ENCODE measurements at places on chromosomes 5 and 9.

DNA sequence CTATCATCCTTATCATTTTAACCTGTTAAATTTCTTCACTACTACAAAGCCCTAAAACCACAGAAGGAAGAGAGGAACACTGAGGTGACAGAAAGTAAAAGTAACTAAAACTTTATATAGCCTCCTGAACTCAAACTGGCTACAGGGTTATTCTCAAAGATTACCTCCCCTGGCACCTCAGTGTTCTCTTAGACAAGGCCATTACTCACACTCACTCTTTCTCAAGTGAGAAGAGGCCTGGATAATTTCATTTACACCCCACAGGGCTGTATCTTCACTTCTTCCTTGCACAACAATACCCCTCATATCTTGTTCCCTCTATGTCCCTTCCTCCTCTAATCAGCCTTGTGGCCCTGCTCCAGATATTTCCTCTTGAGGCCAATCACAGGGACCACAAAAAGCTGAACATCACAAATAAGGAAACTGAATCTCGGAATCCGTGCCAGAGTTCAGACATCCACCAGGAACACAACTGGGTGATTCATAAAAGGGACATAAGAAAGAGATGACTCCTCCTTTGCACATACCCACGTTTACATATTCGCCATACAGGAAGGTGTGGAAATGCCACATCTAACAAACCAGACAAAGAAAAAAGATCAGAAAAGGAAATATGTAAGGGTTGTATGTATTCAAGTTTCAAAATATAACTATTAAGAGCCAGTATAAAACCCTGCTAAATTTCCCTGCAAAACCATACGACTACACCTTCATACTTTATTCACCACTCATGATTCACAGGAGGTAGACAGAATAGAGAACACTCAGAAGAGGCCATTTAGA lies 1.7 kb upstream of the KLHL3 start:
- no peak for DNase-seq

GRCh38 chr9:90834828-90835595 lies 33.4 kb downstream of the SYK start:
- DNase-seq = no peak

DNA sequence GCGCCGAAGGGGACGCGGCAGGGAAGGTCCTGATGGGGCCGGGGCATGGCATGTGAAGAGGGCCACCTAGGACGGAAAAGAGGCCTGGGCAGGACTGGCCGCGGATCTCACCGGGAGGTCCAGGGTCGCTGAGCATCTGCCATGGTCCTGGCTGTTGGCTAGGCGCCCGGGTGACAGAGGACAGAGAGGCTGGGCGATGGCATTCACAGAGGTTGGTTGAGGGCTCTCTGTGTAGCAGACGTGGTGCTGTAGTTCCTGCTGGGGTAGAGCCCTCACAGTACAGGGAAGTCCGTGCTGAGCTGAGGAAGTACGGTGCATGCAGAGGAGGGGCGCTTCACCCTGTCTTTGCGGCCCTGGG lies 427 bp downstream of the PCYOX1L start:
- DNase-seq = peak; percentile 16

DNA sequence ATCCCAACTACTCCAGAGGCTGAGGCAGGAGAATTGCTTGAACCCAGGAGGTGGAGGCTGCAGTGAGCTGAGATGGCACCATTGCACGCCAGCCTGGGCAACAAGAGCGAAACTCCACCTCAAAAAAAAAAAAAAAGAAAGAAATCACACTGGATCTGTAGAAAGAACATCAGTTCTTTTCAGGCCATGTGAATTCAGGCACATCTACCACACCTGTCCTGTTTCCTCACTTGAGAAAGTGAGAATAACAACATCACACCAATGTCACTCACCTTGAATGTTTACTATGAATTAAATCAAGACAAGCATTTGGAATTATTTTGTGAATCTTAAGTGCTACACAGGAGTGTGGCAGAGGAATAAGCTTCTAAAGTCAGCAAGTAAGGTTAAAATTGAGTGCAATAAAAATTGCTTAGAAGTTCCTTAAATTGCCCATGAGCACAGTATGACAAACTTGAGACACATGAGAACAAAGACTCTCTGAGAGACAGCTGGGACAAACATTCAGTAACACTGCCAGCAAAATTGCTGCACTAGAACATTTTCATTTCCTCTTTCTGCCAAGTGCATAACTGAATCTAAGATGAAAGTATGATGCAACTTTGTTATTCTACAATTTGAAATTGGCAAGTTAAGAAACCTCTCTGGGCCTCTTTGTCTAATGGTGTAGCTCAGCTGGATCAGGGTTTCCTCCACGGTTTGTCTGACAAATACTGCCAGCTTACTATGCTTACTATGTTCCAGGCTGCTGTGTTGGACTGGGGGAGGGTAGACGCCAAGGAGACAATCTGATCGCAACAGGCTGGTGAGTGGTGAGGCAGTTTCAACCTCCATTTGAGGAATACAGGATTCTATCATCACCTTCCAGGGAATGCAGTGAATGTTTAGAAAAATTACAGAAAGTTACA lies 1.9 kb upstream of the RIC1 start:
- peak; percentile 26 for DNase-seq

GRCh38 chr9:27497883-27498417 lies 26.1 kb upstream of the IFNK start:
- DNase-seq = no peak

GRCh38 chr9:131609099-131609830 lies 63.9 kb downstream of the PRRT1B start:
- no peak for DNase-seq

DNA sequence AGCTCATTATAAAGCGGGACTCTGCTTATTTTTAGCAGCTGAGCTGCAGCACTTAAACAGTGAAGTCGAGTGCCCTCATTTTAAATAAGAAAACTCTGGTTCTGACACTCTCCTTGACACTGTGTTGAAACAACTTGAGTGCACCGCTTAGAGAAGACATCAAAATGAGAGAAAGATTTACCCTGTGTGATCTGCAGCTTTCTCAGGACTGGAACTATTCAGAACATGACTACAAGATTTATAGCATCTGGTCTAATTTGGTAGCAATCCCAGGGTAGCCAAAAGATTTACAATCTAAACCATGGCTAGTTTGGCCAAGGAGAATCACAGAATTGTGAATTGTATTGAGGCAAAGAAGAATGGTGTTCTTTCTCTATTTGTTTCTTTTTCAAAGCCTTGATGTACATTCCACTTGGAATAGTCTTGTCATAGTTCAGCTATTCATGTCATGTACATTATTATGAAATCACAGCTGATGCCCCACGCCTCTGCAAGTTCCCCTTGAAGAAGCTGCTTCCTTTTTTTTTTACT lies 38.7 kb downstream of the PLEKHG4B start:
- DNase-seq = no peak

GRCh38 chr9:127903557-127904475 lies 4.4 kb upstream of the ST6GALNAC6 start:
- peak; percentile 46 for DNase-seq

DNA sequence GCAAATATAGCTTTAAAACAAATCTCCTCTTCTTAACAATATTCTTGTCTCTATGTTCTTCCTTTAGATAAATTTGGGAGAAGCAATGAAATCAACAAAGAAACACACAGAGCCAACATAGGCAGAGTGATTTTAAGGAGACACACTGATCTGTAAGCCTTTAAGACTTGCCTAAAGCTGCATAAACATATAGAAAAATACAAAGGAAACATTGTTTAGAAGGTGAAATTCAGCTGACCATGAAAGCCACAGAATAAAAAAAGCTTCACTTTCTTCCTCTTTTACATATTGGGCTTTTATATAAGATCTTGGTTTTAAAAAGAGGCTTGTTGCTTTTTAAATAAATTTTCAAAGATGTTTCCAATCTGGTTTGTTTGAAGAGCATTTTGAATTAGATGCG lies 1277.5 kb downstream of the EFNA5 start:
- no peak for DNase-seq

DNA sequence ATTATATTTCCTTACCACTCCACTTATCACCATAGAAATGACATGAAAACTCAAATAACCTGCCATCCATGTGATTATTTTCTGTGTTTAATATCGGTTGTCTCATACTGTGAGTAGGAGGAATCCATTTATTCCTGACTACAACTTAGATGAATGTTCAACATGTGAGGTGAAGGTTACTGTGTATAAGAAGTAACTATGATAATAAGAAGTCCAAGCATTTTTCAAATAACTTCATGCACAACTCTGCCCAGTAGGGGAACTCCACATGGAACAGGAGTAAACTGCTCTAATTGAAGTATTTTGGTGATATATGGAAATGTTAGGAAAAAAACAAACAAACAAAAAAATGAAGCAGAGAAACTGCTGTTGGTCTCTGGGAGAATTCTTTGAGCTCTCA lies 447.5 kb upstream of the GRIN3A start:
- no peak for DNase-seq

DNA sequence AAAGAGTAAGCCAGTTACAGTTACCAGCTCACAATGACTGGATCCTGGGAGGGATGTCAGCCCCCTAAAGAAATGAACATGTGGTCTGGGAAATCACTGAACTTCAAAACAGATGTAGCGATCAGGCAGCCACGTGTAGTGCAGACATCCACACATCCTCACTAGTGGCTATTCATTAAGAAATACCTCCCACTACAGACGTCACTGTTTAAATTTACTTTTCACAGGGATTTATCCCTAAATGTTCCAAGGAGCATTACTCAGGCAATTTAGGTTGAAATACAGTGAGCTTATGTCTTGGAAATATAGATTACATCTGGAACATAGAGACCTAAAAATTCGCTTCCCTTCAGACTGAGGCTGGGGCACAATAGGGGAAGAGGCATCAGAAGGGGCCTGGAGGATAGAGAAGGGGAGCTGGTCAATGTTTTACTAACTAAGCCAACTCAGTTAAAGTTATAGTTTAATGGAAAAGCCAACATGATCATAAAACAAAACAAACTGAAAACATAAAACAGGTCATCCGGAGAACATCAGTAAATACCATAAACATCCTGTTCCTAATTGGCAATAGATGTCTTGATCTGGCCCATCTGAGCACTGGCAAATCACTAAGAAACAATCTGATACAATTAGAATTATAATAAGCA lies 92.3 kb downstream of the FANCC start:
- no peak for DNase-seq

- no peak for DNase-seq
Measured at GRCh38 chr9:130013326-130013725, 29.7 kb downstream of the FNBP1 start.

DNA sequence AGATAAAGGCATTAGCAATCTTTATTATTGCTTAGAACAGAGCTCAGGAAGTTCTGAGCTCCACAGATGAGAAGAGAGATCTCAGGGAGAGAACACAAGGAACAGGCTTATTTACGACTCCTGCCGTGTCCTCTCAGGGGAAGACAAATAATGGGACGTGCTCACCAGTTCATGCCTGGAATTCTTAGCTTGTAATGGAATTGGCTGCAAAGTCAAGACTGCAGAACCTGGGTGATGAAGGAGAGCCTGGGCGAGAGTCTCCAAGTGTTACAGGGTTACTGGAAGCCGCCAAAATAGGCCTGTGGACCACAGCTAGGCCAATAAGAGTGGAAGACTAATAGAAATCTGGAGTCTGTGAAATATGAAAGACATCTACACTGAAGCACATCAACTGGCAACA lies 174.5 kb upstream of the ADAMTSL1 start:
- no peak for DNase-seq

DNA sequence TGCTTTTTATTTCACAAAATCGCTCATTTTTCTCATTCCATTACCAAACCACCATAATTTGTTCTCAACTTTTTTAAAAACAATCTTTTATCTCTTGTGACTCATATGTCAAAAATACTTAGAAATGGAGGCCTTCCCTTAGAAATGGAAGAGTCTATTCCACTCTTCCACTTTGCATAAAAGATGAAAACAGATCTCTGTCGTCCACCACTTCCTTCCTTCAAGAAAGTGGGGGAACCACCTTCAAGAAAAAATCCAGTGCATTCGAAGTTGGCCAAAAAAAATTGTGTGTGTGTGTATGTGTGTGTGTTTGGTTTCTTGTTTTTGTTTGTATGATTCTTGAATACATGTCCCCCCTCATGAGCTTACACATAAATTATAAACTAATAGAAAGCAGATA lies 628.8 kb upstream of the DMAC1 start:
- no peak for DNase-seq

GRCh38 chr5:78569441-78569840 lies 79.1 kb downstream of the LHFPL2 start:
- no peak for DNase-seq

DNA sequence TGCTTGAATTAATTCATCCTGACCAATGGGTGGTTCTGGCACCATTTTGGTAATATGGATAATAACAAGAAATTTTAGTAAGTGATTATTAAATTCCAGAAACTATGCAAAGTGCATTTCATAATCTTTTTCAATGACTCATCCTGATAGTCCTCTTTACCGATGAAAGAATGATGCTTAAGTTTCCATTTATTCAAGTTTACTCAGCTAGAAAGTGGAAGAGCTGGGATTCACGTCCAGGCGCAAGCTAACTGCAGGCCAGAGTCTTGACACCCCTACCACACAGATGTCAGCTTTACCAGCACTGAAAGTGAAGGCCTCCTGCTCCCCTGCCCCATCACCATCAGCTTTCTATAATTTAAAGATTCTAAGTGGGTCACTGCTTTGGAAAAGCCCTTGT lies 493.5 kb upstream of the WWC1 start:
- DNase-seq = no peak

GRCh38 chr9:129206401-129206800 lies 28.3 kb upstream of the IER5L start:
- DNase-seq = no peak

- DNase-seq = no peak
Measured at GRCh38 chr5:89095341-89095740, 212.4 kb upstream of the MEF2C start.

DNA sequence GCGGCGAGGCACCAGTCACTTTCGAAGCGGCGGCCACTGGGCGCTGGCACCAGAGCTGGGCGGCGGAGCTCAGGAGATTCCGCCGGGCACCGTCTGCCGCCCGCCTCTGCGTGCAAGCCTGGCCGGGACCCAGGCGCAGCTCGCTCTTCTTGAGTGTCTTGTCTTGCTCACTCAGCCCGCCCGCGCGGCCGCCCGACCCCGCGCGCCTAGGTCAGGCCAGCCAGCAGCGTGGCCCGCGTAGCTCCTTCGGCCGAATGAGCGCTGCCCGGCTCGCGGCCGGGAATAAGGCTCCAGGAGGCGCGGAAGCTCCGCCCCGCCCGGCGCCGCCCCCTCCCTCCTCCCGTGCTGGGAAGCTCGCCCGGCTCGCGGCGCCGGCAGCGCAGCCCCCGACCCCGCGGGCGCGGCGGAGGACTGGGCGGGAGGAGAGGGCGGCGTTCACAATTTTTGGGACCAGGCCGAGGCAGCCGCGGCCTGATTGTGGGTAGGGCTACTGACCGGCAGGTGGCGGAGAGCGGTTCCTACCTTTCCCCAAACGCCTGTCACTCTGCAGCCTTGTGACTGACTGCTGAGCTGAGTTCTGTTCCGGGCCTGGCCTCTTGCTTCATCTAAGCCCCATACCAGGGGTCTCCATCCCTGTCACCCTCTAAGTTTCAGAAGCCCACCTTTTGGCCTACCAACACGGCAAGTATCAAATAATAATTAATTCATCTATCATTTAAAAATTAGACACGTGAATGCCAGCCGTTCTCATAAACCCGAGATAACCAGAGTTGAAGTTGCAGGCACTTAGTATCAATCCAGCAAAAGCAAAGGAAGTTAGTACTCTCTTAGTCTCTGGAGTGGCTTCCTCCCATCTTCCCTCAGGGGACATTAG lies at the start of gene HBEGF:
TSS of gene HBEGF (minus strand) at position 256 of the 874 bp plus-strand sequence. CDS start 275 bp downstream, outside the sequence.
- DNase-seq = peak; percentile 38

GRCh38 chr9:129908906-129909305 lies 73.6 kb downstream of the USP20 start:
- DNase-seq = no peak

GRCh38 chr5:172177176-172177575 lies 10.8 kb downstream of the STK10 start:
- DNase-seq = no peak

GRCh38 chr5:38830521-38831051 lies 15.2 kb upstream of the OSMR start:
- DNase-seq = no peak

Measured in effector memory CD8-positive, alpha-beta T cell (primary cell).